ENCODE measurements at places on chromosomes 13 and 19.

GRCh38 chr19:29006057-29006735 is 206.8 kb downstream of the UQCRFS1 start:
- DNase-seq, result no peak

DNA sequence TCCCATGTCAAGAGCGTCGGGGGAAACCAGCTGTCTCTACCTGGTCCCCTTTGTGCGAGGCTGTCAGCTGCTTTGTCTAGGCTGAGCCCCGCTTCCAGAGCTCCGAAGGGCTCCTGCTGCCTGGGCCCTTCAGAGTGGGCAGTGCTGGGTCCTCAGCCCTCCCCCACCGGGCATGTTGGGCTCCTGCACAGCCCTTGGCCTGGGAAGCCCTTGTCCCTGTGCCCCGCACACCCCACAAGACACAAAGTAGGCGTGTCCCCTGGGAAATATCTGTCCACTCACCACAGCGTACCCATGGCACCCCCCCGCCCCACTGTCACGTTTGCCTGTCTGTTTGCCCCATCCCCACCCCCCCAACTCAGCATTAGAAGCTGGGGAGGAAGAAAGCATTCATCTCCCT is 39.6 kb upstream of the RANBP3 start:
- DNase-seq, result no peak

GRCh38 chr13:105112561-105112960 is 1422.9 kb downstream of the EFNB2 start:
- no peak for DNase-seq

GRCh38 chr13:41568143-41568971 is 111.0 kb downstream of the RGCC start:
- DNase-seq, result no peak

- no peak for DNase-seq
Measured at GRCh38 chr13:34847766-34848165, 94.3 kb upstream of the NBEA start.

DNA sequence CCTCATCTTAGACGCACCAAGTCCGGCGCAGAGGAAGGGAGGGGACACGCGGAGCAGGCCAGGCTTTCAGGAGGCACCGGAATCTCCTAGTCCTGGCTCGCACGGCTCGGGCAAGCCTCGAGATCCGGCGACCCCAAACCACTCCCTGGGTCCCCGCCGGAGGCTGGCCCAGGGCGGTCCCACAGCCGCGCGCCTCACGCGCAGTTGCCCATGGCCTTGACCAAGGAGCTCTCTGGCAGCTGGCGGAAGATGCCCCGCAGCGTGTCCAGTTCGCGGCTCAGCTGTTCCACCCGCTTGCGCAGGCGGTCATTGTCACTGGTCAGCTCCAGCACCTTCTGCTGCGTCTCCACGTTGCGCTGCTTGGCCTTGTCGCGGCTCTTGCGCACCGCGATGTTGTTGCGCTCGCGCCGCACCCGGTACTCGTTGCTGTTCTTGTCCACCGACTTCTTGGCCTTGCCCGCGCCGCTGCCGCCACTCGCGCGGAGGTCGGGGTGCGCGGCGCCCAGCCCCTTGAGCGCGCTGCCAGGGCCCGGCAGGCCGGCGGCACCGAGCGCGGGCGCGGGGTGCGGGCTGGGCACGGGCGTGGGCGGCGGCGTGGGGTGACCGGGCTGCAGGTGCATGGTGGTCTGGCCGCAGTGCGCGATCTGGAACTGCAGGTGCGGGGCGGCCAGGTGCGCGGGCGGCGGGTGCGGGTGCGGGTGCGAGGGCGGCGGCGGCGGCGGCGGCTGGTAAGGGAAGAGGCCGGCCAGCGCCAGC is 1.0 kb downstream of the CEBPA start:
- no peak for DNase-seq

DNA sequence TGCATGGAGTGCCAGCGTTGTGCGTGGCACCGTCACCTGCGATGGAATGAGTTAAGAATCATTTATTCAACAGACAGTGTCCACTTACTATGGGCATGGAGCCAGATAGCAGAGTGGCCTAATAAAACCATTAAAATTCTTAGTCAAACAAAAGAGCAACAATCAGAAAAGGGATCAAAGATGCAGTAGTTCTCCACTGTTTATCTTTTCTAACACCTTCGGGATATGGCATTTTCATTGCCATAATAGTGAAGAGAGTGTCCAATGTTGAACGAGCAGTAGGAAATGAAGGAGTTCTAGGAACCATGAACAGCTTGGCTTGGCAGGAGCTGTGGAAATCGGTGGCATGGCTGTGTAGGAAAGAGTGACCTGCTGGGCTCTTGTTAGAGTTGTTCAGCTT is 2.0 kb downstream of the TNFSF11 start:
- DNase-seq, result no peak

DNA sequence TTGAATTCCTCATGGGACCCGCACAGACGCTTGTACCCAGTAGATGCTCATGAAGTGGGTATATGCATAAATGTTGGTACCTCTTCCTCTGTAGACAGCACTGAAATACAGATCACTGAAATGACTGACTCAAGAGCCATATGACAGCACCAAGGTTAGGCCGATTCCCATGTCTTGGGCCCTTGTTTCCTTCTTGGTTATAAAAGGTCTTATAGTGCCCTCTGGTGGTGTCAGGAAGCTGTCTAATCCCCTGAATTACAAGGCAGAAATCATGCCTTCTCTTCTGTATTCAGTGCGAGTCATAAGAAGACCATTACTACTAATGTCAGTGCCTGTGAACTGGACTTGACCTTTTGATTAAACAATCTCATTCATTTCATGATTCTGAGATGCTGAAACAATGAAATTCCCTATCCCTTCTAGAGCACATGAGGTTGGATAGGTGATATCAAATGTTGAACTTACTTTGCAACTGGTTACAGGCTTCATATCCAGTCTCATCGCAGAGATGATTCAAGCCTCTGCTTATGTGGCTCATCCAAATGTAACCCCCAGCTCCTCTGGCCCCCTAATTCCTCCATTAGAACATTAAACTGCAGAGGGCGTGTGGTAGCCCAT is 59.7 kb downstream of the SPATA13 start:
- peak; percentile 52 for DNase-seq
